ENCODE measurements at places on chromosomes 4 and X. TPM values are rescaled to one million over a fixed set of nuclear protein-coding genes. Genes with fewer than 3 reads are reported as not detected.

DNA sequence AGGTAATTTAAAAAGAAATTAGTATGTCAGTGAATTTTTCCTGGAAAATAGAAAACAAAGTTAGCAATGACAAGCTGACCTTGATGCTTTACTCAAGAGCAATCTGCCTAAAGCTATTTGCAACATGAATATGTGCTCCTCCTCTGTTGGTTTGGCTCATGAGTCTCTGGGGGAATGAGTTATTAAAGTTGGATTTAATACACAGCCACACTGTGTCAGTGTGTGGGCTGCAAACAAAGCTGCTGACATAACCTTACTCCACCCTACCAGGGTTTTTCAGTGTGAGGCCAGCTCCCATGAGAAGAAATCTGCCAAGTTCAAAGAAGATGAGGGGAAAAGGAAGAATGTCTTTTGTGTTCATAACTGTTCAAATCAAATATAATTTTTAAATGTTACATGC lies 280.5 kb downstream of the TLL1 start:
- DNase-seq, result no peak

DNA sequence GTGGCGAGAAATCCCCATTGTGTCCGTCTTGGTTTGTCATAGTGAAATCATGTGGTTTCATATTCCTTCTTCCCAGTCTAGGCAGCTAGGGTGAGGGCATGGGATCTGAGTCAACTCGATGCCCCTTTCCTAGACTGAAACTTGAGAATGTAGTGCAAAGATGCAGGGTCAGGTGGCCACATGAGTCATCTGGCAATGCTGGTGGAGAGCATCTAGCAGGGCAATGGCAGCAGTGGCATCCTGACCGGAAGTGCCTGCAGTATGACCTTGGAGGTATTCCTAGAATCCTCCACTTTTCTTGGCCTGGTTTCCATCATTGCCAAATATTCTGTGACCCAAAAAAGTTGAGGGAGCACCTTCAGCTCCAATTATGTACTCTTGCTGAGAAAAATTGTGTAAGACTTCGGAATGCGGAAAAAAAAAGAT lies 39.1 kb upstream of the TMEM184C start:
- no peak for DNase-seq

DNA sequence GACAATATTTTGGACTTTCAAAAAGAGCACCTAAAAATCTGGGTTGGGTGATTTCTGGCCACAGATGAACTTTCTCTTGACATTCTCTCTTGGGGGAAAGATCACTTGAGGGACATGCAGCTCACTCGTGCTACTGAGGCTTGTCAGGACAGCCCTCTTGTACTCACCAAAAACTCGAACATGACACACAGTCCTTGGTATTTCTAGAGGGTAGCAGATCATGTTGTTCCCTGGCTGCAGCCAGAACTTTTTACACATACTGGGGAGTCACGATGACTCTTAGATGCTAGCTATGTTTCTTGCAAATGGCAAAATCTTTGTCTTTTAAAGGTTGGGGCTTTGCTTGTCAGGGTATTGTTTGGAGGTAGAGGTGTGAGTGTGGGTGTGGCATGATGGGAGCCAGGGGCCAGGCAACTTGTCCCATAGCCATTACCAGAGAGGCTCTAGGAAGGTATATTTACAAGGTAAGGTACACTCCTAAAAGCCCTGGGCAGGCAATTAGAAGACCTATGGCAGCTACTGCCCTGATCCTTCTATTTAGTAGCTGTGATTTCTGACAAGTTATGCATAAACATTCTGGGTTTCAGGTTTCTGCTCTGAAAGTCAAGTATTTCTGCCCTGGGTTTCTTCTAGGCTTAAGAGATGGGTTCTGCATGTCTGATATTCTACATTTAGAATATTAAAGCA lies 241.7 kb upstream of the TLL1 start:
- no peak for DNase-seq

- DNase-seq, result no peak
Measured at GRCh38 chr4:3835527-3836405, 69.6 kb downstream of the ADRA2C start.

DNA sequence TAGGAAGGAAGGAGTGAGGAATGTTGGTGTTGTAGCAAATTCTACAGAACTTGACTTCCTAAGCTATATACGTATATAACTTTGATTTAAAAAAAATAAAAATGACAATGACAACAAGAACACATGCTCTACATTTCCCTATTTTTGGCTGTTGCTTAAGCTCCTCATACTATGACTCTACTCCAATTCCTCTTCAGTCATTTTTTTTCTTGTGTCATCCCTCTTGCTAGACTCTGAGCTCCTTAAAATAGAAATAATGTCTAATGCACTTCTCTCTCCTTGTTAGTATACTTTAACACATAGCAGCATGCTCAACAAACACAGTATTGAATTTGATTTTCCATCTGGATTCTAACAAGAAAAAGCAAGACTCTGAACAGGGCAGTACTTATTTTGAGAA lies 144.0 kb downstream of the HDX start:
- DNase-seq, result no peak

DNA sequence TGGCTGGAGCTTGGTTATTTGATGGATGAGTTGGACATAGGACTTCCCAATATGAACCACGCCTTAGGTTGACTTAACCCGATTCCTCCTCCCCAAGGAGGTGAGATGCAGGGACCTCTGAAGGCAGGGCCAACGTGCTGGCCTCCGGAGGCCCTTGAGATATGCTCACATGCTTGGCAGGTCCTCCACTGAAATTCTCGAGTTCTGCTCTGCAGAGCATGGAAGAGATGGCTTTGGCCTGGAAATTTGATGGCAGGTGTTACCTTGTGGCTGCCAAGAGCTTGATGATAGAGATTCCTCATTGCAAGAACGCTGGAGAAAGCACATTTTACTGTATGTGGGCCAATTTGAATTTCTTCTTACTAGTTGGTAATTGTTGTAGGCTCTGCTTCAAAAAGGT lies 117.4 kb upstream of the LIMCH1 start:
- no peak for DNase-seq

DNA sequence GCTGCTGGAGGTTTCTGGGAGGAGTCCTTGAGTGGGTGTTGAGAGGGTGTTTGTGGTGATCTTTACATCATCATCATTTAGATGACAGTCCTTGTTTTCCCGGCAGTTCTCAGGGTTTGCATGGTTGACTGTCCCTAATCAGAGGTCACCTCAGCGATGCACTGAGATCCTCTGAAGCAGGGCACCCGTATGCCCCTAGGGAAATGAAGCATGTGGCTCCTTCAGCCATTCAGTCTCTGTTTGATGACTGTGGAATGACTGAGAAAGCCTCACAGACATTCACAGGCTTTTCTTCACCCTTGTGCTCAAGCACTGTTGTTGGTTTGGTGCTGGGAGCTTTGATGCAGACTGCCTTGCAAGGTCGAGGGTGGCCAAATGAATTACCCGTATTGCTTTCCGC lies 474.7 kb downstream of the SPRY1 start:
- no peak for DNase-seq

DNA sequence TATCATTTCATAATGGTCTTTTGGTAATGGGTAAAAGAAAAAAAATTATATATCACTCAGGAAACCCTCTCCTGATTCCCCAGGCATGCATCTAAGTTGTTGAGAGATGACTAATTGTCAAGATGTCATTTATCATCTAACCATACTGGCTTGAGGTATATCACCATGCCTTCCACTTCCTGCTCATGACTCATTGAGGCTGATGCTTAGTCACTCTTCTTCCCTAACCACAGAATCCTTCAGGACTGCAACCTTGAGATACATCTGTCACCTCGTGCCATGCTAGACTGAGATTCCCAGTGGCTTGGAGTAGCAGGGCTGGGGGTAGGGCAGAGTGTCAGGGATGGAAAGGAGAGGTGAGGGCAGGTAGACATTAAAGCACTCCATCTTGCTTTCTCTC lies 782.5 kb upstream of the INTU start:
- no peak for DNase-seq

DNA sequence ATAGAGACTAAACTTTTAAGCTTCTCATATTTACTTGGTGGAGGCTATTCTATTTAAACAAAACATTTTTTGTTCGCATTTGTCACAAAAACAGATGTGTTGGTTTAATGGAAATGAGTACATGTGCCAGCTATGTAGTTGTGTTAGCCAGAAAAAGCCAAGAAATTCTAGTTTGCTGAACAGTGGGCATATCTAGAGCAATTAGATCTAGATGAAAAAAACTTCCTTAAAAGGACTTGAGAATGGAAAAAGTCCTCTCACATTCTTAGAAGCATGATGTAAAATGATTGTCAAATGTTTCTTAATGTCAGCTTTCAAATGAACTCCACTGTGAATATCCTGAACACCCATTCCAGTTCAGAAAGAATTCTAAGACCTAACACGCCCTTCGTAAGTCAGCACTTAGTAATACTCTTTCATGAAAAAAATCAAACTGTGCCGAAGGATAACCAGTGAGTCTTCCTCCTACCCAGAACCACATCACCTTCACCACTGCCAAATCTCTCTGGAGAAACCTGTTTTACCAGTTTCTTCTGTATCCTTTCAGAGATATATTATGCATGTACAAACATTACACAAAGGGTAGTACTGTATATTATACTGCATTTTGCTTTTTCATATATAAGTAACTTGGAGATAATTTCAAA lies 28.2 kb downstream of the PHKA1 start:
- no peak for DNase-seq

DGKQ gene
- total RNA-seq, result 6.7 TPM

GRCh38 chr4:122787940-122788339 lies 38.7 kb upstream of the FGF2 start:
- no peak for DNase-seq

- no peak for DNase-seq
Measured at GRCh38 chrX:2627272-2627867, 63.7 kb upstream of the CD99 start.

DNA sequence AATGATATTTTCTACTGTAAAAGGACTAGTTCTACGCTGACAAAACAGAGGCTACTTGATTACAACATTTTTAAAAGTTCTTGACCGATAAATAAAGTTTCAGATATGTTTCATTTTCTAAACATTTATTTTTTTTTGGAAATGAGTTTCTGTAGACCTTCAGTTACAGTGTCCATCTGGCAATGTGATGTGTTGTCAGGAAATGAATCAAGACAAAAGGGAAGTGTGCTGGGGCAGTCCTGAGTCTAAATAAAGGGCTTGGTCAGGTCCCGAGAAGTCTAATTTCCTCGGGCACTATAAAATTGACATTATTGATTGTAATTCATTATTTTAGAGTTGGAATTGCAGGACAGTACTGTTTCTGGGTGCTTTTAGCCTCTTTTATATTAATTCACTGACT lies 57.0 kb upstream of the FTHL17 start:
- no peak for DNase-seq

- DNase-seq, result no peak
Measured at GRCh38 chr4:91973479-91974153, 330.1 kb upstream of the GRID2 start.

DNA sequence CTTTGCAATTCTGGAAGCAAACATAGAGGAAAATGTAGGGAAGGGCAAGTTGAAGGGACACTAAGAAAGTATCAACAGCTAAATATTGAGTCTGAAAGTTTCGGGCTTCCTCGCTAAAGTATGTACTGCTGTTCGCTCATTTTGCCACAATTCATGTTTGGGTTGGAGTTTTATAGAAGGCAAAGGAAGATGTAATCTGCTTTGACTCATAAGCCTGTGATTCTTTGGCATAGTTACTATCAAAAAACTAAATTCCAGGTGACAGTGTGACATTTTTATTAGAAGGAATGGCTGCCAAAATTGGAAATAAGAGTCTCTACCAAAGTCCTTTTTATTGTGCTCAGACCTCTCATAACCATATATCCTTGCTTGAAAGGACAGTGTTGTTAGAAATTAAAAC lies 336.7 kb upstream of the ADGRL3 start:
- DNase-seq, result no peak

BMX gene
- 1.2 TPM for total RNA-seq

DNA sequence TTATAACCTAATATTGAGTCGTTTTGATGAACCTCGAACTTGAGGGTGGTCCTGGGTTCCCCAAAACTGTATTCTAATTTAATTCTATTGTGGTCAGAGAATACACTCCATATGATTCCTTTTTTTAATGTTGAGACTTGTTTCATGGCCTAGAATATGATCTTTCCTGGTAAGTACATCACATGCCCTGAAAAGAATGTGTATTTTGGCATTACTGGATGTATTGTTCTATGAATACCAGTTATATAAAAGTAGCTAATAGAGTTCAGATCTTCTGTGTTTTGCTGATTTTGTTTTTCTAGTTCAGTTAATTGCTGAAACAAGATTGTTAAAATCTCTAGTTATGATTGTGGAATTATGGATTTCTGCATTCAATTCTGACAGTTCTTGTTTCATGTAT lies 18.8 kb downstream of the PRRG1 start:
- DNase-seq, result no peak

DNA sequence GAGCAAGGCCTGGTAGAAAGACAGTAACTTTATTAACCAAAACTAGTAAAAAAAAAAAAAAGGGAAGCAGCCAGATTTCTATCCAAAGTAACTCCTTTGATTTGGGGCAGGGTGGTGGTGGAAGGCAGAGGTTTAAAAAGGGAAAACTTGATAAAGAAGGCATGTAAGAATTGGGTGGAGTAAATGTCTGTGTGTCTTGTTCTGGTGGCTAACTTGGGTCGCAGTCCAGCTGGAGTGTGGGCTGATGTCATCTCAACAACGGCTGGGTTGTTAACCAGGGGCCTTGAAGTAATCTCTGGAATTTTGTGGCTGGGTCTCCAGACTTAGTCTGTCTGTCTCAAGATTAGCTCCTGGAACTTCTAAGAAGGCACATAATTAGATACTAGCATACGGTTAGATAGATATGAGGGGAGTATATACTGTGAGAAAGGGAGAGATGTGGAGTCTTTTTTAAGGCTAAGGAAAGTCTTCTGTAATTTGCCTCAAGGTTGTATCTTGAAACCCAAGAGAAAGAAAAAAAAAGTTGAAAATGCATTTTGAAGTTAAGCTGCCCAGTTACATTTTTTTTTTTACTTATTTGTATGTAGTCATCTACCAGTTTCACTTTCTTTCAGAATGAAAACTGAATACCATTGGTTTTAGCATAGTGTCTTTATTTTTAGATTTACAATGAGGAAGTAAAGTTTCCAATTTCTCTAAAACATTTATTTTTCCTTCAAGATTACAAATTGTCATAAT lies 48.3 kb downstream of the MTHFD2L start:
- DNase-seq, result no peak

DNA sequence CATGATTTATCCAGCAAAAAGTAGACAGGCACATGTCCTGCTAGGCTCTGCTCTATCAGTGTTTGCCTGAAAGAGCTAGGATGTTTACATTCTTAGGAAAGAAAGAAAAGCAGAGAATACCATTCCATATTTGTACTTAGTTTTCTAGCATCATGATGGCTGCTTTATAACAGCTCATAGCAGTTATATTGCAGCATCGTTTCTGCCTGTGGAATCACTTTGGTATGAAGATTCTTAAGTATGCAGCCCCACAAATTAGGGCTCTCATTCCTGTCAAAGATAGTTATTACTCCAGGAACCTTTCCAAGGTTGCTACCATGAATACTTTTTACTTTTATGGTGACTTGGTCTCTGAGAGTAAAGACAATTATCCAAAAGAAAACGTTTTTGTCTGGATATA lies 119.0 kb upstream of the MYOZ2 start:
- no peak for DNase-seq

- DNase-seq, result no peak
Measured at GRCh38 chr4:177308125-177308524, 1.5 kb upstream of the NEIL3 start.
